ENCODE measurements at places on chromosomes 13 and 19. TPM values are rescaled to one million over a fixed set of nuclear protein-coding genes. Genes with fewer than 3 reads are reported as not detected.

Gene CTXN1
- 4.0 TPM for total RNA-seq

GRCh38 chr13:77563111-77563510, 27.6 kb downstream of the SCEL start:
- no peak for DNase-seq

- no peak for DNase-seq
Measured at GRCh38 chr13:109255141-109255856, 531.1 kb downstream of the IRS2 start.

Gene RXFP2
- not detected for total RNA-seq

Gene ZNF534
- 0.13 TPM for total RNA-seq

Gene GNG7
- 1.6 TPM for total RNA-seq

DNA sequence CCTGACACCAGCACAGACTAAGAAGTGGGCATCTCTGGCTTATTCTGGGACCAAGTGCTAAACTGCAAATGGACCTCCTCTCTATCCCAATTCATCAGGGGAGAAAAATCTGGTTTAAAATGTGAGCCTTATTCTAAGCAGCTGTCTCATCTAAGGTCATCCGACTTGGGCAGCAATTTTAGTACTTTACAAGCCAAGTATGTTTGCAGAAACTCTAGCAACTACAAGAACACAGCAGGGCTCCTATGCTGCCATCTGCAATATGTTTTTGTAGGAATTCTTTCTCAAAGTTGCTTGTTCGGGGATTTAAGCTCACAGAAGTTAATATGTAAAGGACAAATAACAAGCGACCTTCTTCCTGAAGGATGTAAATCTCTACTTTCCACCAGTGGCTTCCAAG, 113.1 kb downstream of the FOXO1 start:
- DNase-seq = no peak

- no peak for DNase-seq
Measured at GRCh38 chr13:77143431-77143830, 116.5 kb upstream of the FBXL3 start.

GRCh38 chr19:14544977-14545715, 15.8 kb downstream of the TECR start:
- no peak for DNase-seq
